ENCODE measurements at places on chromosomes 6 and 20.

- no peak for DNase-seq
Observed at GRCh38 chr20:43975096-43975768, 60.6 kb downstream of the TOX2 start.

DNA sequence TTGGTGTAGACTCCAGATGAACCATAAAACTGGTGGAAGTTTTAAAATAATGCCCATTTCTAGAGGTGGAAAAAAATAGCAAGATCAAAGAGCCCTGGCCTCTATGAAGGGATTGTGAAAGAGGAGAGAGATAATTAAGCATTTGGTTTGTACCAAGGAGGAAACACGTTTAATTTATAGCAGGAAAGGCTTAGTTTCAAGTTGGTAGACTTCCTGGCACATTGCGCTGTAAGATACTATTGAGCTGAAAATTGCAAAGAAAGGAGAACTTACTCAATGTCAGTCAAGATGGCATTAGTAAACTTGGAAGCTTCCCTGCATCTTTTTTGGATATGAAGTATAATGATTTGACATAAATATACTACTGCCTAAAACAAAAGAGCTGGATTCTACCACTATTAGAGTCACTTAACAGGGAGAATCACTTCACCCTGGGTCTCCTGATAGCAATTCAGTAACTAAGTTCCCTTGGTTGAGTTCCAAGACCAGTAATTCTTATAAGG, 24.4 kb downstream of the MARCKS start:
- no peak for DNase-seq

DNA sequence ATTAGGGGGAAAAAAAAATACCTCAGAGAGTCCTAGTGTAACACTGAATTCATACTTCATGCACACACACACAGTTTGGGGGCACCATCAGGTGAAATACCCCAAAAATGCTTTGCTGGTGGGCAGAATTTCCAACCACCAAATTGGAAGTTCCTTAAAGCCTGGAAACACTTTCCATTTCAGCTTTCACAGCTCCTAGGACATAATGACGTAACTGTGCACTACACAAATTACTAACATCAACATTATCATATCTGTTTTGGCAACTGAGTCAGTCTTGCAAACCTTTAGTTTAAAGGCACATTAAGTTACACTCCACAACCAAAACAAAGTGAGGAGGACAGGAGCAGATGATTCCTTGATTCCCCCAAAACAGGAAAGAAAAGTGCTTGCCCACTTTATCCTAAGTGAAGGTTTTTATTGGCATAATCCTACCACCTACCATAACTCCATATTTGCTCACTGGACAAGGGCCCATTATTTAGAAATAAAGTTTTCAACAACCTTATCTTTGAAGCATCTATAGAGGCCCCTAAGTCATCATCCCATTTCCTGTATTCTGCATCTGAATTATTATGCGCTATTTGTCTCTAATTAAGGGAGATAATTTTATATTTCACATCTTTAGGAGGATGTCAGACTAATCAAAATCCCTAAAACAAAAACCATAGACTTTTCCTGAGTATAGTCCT, 3.4 kb downstream of the MBOAT1 start:
- no peak for DNase-seq

DNA sequence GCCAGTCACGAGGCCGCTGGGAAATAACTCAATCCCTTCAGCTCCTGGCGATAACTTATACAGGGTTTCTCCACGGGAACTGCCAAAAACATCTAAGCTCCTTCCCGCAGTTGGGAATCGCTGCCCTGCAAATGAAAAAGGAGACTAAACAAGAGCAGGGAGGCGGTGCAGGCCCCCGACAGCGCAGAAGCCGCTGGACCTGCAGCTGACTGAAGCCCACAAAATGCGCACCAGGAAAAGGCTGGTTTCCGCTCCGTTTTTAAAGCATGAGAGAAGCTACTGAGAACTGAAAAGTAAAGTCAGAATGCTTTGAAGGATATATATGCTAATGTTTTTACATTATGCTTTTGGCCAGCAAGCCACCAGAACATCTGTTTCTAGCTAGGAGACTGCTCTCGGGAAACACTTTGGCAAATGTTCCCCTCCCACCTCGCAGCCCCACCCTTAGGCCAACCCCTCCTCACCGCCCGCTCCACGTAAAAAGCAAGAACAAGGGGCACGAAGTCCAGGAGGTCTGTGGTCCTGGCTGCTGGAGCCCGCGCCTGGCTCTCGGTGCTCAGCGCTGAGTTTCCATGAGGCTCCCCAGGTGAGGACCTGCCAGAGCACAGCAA, 90.5 kb downstream of the SOD2 start:
- DNase-seq = no peak

DNA sequence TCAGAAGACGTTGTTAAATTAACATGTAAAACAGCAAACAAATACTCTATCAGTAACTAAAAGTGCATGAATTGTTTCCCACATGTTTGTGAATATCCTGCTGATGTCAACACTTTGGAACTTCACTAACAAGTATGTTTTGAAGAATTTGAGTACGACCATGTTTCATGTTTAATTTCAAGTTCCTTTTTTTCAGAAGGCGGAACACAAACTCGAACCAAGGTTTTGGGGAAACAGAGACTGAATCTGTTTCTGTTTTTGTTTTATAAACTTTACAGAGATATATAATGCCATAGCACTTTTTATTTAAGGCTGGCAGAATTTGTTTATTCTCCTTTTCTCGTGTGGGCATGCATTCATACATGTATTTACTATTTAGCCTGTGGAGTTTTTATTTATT, 509.3 kb upstream of the CITED2 start:
- no peak for DNase-seq

DNA sequence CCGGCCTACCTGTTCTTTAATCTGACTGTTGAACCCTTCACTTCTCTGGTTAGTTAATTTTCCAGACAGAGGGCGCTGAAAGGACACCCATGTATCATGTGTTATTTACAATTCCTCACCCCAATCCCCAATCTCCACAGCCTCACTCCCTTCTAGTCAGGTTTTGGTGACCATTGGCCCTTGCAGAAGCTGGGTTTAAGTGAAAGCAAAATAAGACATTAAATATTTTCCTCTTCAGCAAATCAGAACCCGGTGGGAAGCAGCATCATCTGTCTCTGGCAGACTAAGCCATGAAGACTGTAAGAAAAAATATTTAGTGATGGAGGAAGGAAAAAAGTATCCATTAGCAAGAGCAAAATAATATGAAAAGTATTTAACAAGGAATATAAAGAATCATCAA, 9.4 kb upstream of the HLA-DQA1 start:
- peak; percentile 7 for DNase-seq

DNA sequence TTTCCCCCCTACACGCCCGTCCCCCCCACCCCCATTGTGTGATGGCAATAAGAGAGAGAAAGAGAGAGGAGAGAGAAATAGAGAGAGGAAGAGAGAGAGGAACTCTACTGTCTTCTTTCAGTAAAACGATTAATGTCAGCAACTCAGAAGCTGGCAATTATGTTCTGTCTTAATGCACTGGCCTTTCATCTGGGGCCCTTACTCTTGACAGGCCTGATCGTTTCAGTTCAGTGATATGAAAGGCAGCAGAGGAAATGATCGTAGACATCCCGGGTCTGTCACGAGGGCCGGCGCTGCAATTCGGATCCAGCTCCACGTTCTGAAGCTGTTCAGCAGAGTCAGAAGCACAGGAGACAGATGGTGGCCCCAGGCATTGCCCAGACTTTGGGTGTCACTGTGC, 308.9 kb downstream of the ZNF217 start:
- no peak for DNase-seq

DNA sequence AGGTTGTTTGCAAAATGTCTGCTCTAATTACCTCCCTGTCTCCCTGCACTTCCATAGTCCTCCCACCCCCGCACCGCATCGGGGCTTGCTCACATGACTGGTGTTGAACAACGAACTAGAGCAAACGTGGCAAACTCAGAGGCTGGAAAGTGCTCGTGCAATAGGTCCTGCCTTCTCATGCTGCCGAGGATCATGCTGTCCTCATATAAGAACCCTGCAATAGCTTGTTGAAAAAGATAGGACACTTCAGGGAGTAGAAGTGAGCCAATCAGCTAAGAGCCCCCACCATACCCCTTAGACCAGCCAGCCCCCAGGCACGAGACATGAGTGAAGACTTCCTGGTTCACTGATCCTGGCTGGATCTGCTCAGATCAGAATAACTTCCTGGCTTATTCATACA, 219.2 kb downstream of the C6orf118 start:
- no peak for DNase-seq

DNA sequence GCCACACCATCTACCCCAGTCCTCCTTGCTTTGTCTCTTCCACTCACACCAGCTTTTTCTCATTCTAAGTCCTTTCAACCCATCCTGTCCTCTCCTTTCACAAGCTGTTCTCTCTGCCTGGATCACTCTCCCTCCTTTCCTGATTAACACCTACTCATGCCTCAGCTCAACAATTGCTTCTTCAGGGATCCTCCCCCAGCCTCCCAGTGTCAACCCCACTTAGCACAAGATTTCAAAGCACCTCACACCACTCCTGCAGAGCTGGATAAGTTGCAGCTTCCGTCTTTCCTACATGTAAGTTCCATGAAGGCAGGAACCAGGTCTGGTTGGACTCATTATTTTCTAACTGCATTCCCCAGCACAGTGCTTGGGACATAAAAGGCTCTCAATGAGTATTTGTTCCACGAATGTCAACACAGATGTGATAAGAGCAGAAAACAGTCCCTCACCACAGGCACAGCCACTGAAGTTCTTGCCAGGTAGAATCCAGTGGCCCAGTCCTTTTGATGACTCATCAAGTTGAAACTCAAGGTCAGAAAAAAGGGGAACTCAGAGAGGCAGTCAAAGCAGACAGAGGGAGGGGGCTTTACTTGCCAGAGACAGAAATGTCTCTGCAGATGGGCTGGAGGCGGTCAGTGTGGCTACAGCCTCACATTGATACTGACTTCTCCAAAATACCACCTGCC, 193.4 kb upstream of the PRDM1 start:
- DNase-seq = peak; percentile 37

DNA sequence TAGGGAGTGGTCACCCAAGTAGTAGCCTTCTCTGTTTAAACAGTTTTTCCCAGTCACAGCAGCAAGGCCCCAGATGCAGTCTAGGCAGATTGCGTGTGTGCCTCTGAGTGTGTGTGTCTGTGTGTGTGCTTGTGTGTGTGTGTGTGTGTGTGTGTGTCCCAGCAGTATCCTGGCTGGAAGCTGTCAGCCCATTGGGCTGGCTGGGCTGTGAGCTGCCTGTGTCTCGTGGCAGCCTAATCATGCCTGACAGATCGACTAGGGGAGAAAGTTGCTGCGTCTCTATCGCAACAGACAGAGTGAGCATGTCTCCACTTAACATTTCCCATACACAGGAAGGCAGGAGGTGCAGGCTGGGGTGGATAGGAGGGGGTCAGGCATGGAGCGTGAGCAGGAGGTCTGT, 42.9 kb upstream of the LRFN2 start:
- no peak for DNase-seq

DNA sequence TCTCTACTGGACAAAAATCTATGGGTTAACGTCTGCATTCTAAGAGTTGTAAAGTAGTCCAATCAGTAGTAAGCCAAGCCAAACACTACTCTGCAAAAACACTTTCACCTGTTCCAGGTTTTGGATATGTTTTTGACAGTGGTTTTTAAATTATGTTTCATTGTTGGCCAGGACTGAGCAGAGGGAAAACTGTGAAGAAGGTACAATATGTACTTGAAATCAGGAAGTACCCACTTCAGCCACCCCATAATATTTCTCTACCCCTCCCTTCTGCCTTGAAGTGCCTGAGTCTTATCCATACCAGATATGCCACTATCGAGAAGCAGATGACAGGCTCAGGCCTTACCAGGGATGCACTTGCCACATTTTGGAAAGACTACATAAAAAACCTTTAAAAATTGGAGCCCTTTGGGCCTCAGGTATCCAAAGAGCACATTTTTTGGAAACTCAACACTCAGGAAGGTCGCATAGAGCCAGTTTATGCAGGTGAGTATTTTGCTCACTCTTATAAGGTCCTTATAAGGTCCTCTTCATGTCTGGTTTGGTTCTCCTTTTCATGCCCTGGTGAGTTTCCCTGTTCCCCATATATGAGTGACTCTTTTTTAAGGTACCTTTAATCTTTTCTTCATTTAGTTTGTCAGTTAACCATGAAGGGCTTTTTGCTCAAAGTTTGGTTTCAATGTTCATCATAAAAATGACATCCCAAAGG, 859.3 kb upstream of the FLRT3 start:
- no peak for DNase-seq

- DNase-seq = no peak
Observed at GRCh38 chr6:108581932-108582475, 21.3 kb downstream of the FOXO3 start.

DNA sequence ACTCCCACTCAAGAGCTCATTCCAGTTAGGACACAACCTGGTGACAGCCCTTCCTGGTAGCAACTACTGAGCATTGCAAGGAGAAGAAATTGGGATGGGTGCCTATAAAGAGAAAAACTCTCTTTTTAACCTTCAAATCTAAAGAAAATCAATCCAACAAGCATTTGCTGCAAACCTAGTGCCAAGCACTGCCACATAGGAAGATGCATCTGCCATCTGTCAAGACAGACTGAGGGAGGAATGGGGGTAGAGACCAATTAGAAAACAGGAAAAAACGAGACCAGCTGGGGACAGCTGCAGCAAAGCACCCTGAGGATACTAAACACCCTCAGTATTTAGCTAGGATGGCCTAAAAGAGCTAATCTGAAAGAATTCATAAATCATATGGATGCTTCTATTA, 27.9 kb downstream of the HLA-DMB start:
- DNase-seq = no peak

GRCh38 chr20:59751075-59751711, 146.9 kb downstream of the PHACTR3 start:
- DNase-seq = no peak

DNA sequence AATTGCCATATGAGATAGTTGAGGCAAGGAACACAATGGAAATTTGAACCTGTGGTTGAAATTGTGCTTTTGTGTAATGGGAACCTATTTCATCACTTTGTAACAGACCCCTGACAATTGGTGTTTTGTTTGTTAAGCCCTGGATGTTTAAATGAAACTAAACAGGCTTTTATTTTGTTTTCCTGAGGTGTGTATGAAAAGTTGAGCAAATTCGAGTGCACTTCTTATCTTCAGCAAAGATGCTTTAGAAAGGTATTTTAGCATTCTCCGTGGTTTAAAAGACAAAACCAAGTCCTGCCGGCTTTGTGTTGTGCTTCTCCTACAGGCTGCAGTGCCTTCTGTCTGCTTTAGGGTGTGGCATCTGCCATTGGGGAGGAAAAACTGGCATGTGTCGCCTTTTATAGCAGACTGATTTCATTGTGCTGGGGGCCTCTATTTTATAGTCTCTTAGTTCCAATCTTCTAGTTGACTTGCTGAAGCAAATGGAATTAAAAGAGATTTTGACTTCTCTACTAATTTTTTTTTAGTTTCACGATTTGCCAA, 2.2 kb upstream of the ARID1B start:
- no peak for DNase-seq

DNA sequence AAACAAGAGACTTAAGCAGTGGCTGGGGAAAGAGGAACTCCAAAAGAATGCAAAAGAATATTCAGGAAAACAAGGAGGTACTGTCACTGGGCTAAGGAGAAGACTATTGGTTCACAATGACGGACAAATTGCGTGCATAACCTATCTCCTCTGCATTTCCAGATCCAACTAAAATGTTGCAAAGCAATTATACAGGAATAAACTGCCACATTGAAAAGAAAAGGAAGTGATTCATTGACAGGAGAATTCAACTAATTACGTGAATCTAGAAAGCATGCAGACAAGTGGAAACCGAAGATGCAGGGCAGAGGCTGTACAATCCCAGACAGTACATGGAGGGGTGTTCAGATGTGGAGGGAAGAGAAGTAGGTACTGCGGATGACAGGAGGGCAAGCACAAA, 152.8 kb upstream of the RIPOR2 start:
- DNase-seq = no peak

Data from T-helper 2 cell (primary cell).